DMS79 (cell line): ENCODE measurements at places on chromosomes 12 and 14.

- no peak for DNase-seq
Observed at GRCh38 chr12:130878193-130879185, 6.6 kb downstream of the RAN start.

- no peak for DNase-seq
Observed at GRCh38 chr12:67077617-67078016, 191.5 kb upstream of the CAND1 start.

- DNase-seq, result peak; percentile 33
Observed at GRCh38 chr12:130335517-130336392, 1.9 kb upstream of the PIWIL1 start.

DNA sequence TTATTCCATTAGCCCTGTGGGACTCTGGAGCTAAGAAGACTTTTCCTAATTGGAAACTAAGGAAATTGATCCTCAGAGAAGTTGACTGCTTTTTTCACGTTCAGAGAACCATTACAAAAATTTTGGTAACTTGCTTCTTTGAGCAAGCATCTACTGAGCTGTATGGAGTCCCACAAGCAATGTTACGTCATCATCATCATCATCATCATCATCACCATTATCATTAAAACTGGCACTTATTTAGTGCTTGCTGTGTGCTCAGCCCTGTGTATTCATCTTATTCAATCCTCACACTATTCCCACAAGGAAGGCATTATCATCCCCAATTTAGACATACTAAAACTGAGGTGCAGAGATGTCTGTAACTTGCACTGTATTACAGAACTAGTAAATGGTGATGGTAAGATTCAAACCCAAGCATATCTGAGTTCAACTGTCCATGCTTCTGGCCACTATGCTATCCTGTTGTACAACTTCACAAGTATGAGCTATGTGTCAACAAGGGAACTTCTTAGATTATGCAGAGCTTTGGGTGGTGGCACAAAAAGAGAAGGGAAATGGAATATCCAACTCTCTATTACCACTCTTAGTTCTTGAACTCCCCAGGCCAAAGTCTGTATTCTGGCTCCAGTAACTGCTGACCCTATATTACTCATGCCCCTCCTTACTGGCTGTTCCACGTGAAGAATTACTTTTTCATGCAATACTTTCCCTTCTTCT lies 6.3 kb downstream of the KRT1 start:
- no peak for DNase-seq

- no peak for DNase-seq
Observed at GRCh38 chr12:87685696-87686095, 343.5 kb downstream of the C12orf50 start.

- DNase-seq, result no peak
Observed at GRCh38 chr12:114226241-114226928, 179.6 kb downstream of the TBX5 start.

DNA sequence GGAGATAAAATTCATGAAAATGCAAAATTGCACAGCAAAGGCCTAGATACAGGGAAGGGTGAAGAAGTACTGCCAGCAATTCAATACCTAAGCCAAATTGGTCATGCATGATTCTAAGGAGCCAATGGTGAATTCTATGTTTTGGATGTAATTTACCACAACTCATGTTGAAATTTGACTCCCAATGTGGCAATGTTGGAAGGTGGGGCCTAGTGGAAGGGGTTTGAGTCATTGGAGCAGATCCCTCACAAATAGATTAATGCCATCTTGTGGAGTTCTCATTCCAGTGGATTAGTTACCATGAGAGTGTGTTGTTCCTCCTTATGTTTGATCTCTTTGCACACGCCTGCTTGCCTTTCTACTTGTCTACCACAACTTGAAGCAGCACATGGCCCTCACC lies 194.0 kb upstream of the ALG10 start:
- no peak for DNase-seq

- DNase-seq, result no peak
Observed at GRCh38 chr12:132014915-132015280, 65.2 kb downstream of the EP400 start.

DNA sequence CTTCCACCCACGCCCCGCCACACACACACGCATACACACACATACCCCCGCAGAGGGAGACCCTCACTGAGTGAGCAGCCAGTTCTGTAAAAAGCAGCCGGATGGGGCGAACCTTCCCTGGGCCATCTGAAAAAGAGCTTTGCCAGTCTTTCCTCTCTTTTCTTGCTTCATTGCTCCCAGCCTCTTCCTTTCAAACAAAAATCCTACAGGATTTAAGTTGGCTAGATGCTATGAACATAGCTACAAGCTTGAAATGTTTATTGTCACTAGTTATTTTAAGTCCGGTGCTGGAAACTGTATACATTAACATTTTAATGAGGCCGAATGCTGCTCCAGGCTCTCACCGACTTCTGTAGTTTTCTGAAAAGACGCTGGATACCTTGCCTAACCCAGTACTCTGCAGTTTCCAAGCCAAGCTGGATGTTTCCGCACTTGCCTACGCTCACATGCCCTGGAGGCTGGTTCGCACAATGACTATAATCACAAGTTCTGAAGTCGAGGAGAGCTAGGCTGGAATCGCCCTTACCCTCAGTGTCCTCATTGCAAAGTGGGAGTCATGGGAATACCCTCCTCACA lies 39.2 kb downstream of the LTBP2 start:
- no peak for DNase-seq

- DNase-seq, result peak; percentile 91
Observed at GRCh38 chr14:76405627-76406026, 29.7 kb downstream of the ESRRB start.

DNA sequence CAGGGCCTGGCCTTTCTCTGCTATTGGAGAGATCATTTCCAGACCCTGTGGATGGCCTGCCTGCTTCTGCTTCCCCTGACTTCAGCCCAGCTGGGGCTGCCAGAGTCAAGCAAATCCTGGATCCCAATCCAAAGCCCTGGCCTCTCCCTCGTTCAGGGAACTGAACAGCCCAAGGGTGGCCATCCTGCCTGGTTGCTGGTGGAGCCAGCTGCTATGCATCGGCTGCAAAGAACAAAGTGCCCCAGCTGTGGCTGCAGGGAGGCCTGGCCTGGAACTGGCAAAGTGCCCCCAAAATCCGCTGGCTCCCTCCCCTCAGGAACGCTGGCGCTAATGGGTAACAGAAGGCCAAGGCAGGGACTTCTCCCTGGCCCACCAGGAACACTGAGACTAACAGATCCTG lies 56.4 kb downstream of the LRRC74A start:
- DNase-seq, result peak; percentile 72

GRCh38 chr12:68510397-68510796 lies 100.3 kb upstream of the RAP1B start:
- no peak for DNase-seq

DNA sequence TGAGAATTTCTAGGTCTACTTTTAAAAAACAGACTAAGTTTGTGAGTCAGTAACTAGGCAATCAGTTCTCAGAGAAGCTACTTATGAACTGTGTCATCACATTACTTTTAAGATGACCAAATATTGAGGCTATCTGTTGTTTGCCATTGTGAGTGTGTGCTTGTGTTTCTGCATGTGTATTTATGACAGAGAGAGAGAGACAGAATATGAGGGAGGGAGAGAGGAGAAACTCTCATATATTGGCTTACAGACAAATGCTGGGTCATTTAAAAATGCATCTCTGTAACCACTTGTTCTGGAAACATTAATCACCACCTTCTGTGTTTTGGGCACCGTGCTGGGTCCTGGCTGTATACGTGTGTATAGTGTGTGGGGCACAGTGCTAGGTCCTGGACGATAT lies 161.5 kb upstream of the FRMD6 start:
- DNase-seq, result no peak

GRCh38 chr14:101525640-101526527 lies 35.4 kb upstream of the DIO3 start:
- peak; percentile 49 for DNase-seq
